Activated CD8-positive, alpha-beta memory T cell treated with anti-CD3 and anti-CD28 coated beads for 48 hours (primary cell): ENCODE measurements at places on chromosomes 6 and 20.

- DNase-seq: no peak
These were observed 5.4 kb upstream of the IER3 start for GRCh38 chr6:30749554-30750378.

DNA sequence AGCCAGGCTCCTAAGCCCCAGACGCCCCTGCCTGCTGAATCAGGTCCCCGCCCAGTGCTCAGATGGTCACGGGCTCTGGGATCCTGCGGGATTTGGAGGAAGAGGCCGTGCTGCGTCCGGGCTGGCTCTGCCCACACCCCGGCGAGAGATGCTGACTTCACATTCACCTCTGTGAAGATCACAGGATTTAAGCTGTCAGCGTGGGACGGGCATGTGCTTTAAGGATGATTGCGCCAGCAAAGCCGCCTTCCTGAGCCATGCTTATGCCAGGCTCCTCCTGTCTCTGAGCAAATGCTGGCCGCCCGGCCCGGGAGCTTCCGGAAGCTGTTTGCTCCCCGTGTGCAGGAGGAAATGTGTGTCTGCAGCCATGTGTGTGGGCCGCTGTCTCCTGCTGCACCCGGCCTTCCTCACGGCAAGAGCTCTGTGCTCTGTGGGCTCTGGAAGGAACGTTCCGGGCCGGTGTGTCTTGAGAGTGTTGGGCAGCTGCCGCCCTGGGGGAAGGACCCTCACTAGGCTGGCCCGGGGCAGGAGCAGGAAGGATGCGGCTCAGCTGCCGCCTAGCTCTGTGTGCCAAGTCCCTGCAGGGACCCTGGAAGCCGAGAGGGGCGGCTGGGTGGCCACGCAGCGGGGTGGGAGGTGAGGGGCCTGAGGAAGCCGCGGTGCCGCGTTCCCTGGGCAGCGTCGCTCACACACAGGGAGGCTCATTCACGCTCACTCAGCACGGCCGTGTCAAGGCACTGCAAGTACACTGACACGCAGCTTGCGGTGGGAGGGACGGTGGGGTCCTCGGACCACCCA is 19.0 kb upstream of the BHLHE23 start:
- no peak for DNase-seq

DNA sequence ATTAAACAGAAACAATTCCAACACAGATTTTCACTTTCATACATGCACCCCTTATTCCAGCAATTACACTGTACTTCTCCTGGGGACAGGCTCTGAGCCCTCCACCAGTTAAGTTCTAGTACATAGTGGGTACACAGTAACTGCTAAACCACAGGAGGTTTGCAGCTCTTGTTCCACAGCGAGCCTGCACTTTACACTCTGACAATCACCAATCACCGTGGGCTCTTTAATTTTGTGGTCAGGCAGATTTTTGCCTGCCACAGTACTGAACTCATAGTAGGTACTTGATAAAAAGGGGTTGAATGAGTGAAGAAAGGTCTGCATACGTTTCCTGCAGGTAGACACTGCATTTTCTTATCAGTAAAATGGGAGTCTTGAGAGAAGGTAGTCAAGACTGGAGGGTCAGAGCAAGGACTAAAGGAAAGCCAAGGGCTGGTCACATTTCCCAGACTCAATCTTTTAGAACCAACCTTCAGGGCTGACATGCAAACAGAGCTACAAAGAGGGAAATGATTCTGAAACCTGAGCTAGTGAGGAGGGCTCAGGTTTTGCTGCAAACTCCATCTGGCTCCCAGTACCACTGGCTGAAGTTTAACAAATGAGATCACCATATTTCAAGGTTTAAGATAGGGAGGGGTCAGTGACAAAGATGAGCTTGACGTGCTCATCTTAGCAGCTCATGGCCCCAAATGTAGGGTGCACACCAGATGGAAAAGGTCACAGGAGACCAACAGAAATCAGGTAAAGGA is 404.6 kb downstream of the BTBD9 start:
- no peak for DNase-seq

DNA sequence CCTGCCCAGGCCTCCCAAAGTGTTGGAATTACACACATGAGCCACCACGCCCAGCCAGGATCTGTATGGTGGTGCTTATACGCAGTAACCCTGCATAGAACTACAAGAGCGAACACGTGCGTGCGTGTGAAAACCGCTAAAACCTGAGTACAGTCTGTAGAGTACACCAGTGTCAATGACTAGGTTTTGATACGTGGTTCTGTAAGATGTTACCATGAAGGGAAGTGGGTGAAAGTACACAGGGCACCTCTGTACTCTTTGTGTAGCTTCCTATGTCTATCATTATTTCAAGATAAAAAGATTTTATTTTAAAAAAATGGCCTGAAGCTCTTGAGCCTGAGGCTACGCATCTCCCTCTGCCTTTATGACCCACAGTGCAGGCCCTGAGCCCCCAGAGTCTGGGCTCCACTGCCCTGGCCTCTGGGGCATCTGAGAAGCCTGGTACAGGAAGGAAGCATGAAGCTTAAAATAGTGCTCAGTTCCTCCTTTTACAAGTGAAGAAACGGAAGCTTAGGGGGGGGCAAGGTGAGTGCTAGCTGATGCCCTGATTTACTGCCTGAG is 21.6 kb downstream of the LY86 start:
- DNase-seq: no peak

DNA sequence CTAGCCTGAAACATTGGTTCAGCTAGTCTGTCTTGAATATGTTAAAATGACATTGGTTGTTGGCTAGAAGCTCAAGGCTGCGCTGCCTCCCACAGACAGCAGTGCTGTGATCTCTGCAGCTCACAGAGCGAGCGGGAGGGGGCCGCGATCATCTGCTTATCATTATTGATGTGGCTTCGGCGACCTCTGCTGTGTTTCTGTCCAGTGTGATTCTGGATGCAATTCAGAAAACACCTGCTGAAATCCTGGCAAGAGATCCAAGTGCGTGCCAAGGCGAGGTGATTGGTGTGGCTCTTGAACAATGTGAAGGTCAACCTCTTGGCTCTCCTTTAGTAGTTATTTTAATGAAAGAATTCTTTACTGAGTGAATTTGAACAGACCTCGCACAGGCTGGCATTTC is 142.3 kb upstream of the SASH1 start:
- no peak for DNase-seq

DNA sequence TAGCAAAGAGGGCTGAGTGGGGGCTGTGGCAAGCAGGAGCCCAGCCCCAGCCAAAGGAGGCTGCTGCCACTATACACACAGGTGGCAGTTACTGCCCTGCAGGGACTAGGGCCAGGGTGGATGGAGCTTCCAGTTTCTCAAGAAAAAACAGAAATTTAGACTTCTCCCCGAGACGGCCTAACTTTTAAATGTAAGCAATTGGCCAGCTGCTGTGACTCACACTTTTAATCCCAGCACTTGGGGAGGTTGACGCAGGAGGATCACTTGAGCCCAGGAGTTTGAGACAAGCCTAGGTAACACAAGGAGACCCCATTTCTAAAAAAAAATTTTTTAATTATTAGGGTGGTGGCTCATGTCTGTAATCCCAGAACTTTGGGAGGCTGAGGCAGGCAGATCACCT is 98.2 kb upstream of the NFATC2 start:
- no peak for DNase-seq

GRCh38 chr6:150683320-150683719 is 83.6 kb downstream of the PLEKHG1 start:
- no peak for DNase-seq
